BJ (cell line): ENCODE measurements at places on chromosomes 7 and 10.

GRCh38 chr7:3159039-3159438, 115.4 kb upstream of the CARD11 start:
- DNase-seq, result no peak

- no peak for DNase-seq
Measured at GRCh38 chr10:14669576-14669975, 105.1 kb downstream of the FAM107B start.

- no peak for DNase-seq
Measured at GRCh38 chr10:101272229-101272868, 43.1 kb upstream of the LBX1 start.

DNA sequence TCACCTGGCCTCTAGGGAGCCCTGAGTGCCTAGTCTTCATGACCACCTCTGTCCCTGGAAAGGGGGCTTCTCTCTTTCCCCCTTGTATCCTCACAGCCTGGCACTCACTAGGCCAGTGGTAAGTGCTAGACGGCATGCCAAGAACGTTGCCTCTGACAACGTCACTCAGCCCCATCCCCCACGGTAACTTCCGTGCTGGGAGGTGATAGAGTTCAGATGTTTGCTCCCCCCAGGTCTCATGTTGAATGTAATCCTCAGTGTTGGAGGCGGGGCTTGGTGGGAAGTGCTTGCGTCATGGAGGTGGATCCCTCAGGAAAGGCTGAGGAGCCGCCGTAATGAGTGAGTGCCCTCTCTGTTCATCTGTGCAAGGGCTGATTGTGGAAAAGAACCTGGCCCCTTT, 343.3 kb upstream of the MKI67 start:
- DNase-seq, result no peak

DNA sequence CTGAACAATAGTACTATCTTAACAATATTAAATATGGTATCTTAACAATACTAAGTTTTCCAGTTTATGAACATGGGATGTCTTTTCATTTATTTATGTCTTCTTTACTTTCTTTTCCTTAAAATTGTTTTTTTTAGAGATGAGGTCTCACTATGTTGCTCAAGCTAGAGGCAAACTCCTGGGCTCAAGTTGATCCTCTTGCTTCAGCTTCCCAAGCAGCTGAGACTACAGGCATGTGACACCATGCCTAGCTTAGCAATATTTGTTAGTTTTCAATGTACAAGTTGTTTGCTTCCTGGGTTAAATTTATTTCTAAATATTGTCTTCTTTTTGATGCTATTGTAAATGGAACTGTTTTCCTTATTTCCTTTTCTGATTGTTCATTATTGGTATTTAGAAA, 16.9 kb downstream of the CDH23 start:
- no peak for DNase-seq

GRCh38 chr10:61786728-61787127, 114.8 kb upstream of the ARID5B start:
- peak; percentile 30 for DNase-seq
